DND-41 (cell line): ENCODE measurements at places on chromosomes 4 and X.

DNA sequence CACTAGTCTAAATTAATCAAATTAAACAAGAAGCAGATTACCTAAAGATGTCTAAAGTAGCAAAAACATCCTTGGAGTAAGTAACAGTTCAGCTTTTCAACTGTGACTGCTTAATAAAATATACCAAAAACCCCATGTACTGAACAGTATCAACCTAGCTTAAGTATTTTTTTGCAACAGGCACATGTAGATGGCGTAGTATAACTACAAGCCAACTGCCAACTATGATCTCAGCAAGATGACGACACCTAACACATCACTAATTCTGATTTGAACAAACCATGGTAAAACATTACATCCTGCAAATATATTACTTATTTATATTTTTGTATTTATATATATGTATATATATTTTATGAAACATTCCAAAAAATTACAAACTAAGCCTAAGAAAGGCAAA is 24.5 kb downstream of the DHX15 start:
- no peak overlapping the region for H3K27ac ChIP-seq
- no peak overlapping the region for H3K4me3 ChIP-seq
- no peaks in the 10 kb centered on the region for H3K27me3 ChIP-seq
- DNase-seq, result no peak

DNA sequence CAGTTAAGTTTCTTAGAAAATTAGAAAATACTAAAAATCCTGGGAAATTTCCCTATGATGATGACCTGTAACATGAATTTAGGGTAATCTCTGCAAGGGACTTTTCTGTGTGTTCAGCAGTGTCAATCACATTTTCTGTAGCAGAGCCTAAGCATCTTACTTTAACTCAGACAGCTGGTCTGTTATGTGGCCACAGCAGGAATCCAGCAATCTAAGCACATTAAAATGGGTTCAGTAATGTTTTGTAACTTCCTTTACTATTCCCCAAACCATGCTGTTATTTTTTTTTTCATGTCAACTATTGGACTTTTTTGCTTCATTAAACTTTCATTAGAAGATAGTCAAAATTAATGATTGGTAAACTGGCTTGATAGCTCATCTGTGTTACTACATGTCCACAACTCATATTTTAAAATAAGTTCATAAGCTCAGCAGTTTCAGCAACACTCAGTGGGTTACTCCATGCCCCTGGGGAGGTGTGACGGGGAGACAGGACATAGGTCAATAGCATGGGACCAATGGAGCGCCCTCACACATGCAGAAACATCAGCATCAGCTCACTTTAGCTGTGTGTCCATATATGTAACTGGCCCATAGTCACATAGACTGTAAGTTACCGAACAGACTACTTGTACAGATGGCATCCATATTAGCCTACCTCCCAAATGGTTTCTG is 168.0 kb upstream of the PACRGL start:
- no peaks in the 10 kb centered on the region for H3K36me3 ChIP-seq
- no peaks in the 10 kb centered on the region for H3K27me3 ChIP-seq
- no peak overlapping the region for H3K4me3 ChIP-seq
- DNase-seq, result no peak
- no peaks in the 10 kb centered on the region for H3K4me1 ChIP-seq

DNA sequence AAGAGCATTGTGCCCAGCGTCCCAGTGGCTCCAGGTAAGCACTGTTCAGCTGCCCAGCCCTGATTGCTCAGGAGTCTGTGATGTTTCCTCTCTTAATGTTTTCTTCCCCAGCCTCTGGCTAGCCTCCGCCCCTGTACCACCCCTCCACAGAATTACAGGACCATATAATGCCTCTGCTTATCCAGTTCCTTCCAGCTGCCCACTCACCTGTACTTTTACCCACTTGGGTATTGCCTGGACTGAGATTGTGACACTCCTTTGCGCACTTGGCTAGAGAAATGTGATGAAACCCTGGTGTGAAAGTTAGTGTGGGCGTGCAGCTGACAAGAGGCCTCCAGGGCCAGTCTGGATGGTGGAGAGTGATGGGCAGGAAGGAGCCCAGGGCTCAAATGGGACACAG is at the start of gene AWAT2:
AWAT2 (minus strand) TSS at position 14 of the 400 bp plus-strand sequence; CDS start at position 8, 6 bp downstream.
- no peak within 1 kb of the TSS for H3K27ac ChIP-seq
- H3K4me1 ChIP-seq, result no peaks in the 10 kb centered on the region
- DNase-seq, result no peak
- H3K4me3 ChIP-seq, result no peak within 1 kb of the TSS

- H3K4me3 ChIP-seq, result peak overlapping the region; percentile 62
- H3K4me1 ChIP-seq, result peaks cover 32% of the 10 kb centered on the region
- H3K36me3 ChIP-seq, result no peaks in the 10 kb centered on the region
- DNase-seq, result peak; percentile 71
- no peaks in the 10 kb centered on the region for H3K27me3 ChIP-seq
Measured at GRCh38 chrX:23952984-23953907, 45.4 kb downstream of the CXorf58 start.

- peak overlapping the region; percentile 77 for H3K27ac ChIP-seq
- peak overlapping the region; percentile 68 for H3K4me3 ChIP-seq
- no peaks in the 10 kb centered on the region for H3K27me3 ChIP-seq
- DNase-seq, result no peak
Measured at GRCh38 chrX:153934148-153934761, 582 bp downstream of the NAA10 start.

DNA sequence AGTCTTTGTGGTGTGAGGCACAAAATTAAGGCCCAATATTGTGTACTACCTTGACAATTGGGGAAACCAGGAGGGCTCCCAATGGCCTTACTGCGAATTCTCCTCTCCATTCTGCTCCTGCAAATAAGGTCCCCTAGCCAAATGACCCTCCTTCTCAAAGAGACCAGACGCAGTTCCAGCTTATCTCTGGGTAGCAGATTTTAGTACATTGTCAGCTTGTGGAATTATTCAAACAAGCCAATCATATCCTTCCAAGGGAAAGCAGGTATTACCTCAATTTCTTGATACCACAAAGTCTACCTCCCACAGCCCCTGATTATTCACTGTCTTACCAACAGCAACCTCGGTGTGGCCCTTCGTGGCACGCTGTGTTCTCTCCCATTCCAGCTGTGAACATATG is 7.8 kb upstream of the ZBTB33 start:
- H3K27ac ChIP-seq, result no peak overlapping the region
- H3K36me3 ChIP-seq, result peaks cover 6% of the 10 kb centered on the region; the same call in 1 of the 2 replicates
- no peak overlapping the region for H3K4me3 ChIP-seq
- no peak for DNase-seq
- H3K4me1 ChIP-seq, result peaks cover 25% of the 10 kb centered on the region

GRCh38 chr4:72525938-72526337 is 43.1 kb downstream of the ADAMTS3 start:
- no peaks in the 10 kb centered on the region for H3K27me3 ChIP-seq
- DNase-seq, result no peak
- no peak overlapping the region for H3K4me3 ChIP-seq
- H3K36me3 ChIP-seq, result no peaks in the 10 kb centered on the region

DNA sequence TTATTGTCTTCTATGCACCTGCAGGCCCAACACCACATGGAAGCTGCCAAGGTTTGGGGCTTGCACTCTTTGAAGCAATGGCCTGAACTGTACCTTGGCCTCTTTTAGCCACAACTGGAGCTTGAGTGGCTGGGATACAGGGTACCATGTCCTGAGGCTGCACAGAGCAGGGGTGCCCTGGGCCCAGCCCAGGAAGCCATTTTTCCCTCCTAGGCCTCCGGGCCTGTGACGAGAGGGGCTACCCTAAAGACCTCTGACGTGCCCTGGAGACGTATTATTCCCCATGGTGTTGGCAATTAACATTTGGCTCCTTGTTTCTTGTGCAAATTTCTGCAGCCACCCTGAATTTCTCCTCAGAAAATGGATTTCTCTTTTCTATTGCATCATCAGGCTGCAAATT is 519.9 kb upstream of the MAGEB18 start:
- no peaks in the 10 kb centered on the region for H3K36me3 ChIP-seq
- H3K4me3 ChIP-seq, result no peak overlapping the region
- no peaks in the 10 kb centered on the region for H3K4me1 ChIP-seq
- H3K27ac ChIP-seq, result no peak overlapping the region

GRCh38 chr4:47784222-47784621 is 53.6 kb downstream of the CORIN start:
- no peaks in the 10 kb centered on the region for H3K36me3 ChIP-seq
- H3K4me1 ChIP-seq, result no peaks in the 10 kb centered on the region
- DNase-seq, result no peak
- H3K4me3 ChIP-seq, result no peak overlapping the region
- no peak overlapping the region for H3K27ac ChIP-seq

DNA sequence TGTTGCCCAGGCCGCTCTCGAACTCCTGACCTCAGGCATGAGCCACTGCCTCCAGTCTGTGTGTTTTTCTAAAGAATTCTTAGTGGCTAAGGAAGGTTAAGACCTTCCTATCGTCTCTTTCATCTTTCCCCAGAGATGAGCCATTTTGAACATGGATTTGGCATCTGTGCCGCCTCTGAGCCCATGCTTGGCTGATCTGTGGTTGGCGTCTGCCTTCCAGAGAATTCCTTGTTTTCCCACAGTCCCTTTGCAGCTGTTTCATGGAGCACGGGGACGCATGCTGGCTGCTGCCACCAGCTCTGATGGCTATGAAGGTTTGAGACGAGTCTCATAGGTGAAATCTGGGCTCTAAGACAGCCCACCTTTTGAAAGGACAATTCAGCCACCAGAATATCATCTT is 60.4 kb downstream of the SHROOM2 start:
- no peak overlapping the region for H3K4me3 ChIP-seq
- H3K27ac ChIP-seq, result no peak overlapping the region
- peaks cover 3% of the 10 kb centered on the region for H3K27me3 ChIP-seq
- H3K4me1 ChIP-seq, result peaks cover 6% of the 10 kb centered on the region; the same call in 1 of the 2 replicates

DNA sequence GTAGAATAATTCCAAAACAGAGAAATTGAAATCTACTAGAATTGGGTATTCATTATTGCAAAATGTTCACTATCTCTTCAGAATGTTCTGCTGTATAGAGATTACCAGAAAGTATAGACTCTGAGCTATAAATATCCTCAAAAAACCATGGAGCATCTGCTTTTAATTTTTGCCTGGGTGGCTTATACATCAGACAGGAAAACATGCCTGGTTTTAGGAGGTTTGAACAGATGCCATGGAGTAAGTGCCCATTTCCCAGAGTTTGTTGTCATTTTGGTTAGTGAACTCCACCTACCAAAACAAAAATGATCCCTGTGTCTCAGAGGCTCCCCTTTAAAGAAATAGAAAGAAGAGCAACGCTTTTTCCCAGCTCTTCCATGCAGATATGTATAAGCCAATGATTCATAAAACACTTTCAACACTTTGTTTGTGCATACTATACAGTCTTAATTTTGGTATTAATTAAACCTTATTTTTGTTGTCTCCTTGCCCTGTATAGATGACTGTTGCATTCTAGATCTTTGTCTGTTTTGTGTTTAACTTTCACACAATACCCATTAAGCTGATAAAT is 68.7 kb downstream of the MEPE start:
- no peaks in the 10 kb centered on the region for H3K27me3 ChIP-seq
- no peak overlapping the region for H3K4me3 ChIP-seq
- H3K4me1 ChIP-seq, result no peaks in the 10 kb centered on the region
- DNase-seq, result no peak
- no peaks in the 10 kb centered on the region for H3K36me3 ChIP-seq

- no peaks in the 10 kb centered on the region for H3K4me1 ChIP-seq
- H3K27me3 ChIP-seq, result no peaks in the 10 kb centered on the region
- DNase-seq, result no peak
- no peak overlapping the region for H3K27ac ChIP-seq
- H3K4me3 ChIP-seq, result no peak overlapping the region
- H3K36me3 ChIP-seq, result no peaks in the 10 kb centered on the region
Measured at GRCh38 chrX:109822861-109823260, 89.8 kb upstream of the ACSL4 start.

- H3K36me3 ChIP-seq, result no peaks in the 10 kb centered on the region
- peaks cover 3% of the 10 kb centered on the region for H3K27me3 ChIP-seq
- no peak overlapping the region for H3K27ac ChIP-seq
- H3K4me1 ChIP-seq, result no peaks in the 10 kb centered on the region
Measured at GRCh38 chr4:7677799-7678301, 243.1 kb upstream of the PSAPL1 start.

DNA sequence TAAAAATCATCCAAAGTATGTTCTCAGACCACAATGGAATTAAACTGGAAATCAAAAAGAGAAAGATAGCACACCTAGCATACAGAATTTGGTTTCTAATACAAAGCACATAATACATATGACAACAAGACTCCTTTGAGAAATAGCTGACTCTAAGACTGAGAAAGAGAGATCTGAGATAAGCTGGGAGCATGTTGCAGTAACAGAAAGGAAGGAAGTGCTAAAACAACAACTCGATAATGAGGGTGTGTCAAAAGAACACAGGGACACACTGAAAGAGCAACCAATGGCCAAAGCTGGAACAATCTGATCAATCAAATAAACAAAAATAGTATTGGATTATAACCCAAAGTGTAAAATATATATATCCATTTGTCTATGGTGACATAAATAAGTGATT is 586.6 kb downstream of the C4orf33 start:
- no peaks in the 10 kb centered on the region for H3K27me3 ChIP-seq
- H3K36me3 ChIP-seq, result no peaks in the 10 kb centered on the region
- H3K4me3 ChIP-seq, result no peak overlapping the region
- DNase-seq, result no peak

GRCh38 chr4:168685136-168685809 is 188.4 kb downstream of the PALLD start:
- no peak overlapping the region for H3K4me3 ChIP-seq
- no peaks in the 10 kb centered on the region for H3K36me3 ChIP-seq
- H3K27me3 ChIP-seq, result peaks cover 4% of the 10 kb centered on the region
- DNase-seq, result no peak
- no peak overlapping the region for H3K27ac ChIP-seq
- H3K4me1 ChIP-seq, result no peaks in the 10 kb centered on the region

DNA sequence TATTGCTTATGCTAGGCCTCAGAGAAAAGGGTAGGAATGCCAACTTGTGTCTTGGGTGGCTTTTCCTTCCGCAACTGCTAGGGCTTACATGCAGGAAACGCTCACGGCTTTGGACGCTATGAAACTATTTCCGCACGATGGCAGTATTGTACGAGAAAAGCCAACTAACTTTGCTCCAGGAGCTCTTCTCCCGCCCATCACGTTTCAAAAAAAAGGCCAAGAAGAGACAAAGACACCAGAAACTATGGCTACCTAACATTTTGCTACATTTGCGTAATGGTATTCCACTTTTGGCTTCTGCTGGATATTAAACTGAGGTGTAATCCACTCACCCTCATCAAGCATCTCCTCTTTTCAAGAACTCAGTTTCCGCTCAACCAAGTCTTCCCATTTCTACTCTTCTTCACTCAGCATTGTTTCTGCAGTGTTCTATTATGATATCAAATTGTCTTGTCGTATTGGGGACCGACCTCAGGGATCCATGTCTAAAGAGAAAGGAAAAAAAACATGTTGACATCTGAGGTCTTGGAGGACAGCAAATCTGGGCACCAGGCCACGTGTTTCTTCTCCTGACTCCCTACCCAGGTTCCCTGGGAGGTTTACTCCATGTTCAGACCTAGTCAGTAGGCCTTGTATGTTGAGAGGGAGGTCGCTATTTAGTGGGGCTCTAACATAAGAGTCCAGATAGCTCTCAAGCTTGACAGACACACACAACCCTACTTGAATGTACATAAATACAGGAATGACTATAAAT is 239.4 kb upstream of the STK26 start:
- H3K27me3 ChIP-seq, result no peaks in the 10 kb centered on the region
- H3K27ac ChIP-seq, result no peak overlapping the region
- DNase-seq, result no peak
- H3K36me3 ChIP-seq, result no peaks in the 10 kb centered on the region
- H3K4me1 ChIP-seq, result no peaks in the 10 kb centered on the region
